Activated CD8-positive, alpha-beta memory T cell treated with anti-CD3 and anti-CD28 coated beads, Interleukin-2, amount 50 U/mL, for 48 hours (primary cell): ENCODE measurements at places on chromosomes 3 and 15.
A peak's percentile ranks its signal among the peaks of the same experiment; 100 is the strongest.

DNA sequence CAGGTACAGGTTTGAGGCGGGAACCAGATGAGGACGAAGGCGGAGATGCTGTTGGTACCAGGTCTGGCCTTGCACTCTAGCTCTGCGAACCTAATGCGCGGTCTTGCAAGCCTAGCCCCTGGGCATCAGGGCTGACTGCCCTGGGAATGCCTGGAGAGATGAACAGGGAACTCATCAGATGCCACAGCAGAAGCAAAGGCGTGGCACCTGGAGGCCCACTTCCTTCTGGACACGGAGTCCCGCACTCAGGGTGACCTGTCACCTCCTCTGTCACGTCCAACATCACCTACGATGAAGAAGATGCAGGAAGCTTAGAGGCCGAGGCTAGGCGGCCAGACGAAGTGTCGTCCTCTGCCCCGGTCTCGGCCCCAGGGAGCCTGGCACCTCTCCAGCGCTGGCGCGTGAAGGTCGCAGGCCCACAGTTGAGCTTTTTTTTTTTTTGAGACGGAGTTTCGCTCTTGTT is 9.4 kb downstream of the RPLP1 start:
- no peak for DNase-seq

DNA sequence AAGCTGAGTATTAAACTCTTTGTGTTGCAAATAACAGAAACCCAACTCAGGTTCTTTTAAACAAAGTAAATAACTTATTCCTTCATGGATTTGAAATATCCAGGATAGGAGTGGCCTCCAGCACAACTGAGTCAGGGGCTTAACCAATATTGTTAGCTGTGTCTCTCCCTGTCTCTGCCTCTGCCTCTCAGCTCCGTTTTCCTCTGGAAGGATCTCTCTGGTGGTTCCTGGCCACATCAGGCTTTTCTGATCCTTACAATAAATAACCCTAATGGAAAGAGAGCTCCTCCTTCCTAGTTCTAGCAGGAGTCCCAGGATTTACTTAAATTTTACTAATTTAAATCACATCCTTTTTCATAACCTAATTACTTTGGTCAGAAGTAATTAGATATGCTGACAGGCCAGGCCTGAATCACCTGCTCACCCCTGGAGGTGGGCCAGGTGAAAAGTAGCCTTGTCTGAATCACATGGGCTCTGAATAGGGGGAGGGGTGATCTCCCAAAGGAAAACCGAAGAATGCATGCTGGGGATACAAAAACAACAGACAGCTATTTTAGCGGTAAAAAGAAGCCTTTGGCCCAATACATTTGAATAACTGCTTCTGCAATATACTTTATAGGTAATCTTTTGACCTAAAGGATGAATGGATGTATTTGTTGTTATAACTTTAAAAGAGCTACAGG is 75.4 kb downstream of the REC114 start:
- no peak for DNase-seq

GRCh38 chr3:41102053-41102556 is 97.2 kb upstream of the CTNNB1 start:
- no peak for DNase-seq

DNA sequence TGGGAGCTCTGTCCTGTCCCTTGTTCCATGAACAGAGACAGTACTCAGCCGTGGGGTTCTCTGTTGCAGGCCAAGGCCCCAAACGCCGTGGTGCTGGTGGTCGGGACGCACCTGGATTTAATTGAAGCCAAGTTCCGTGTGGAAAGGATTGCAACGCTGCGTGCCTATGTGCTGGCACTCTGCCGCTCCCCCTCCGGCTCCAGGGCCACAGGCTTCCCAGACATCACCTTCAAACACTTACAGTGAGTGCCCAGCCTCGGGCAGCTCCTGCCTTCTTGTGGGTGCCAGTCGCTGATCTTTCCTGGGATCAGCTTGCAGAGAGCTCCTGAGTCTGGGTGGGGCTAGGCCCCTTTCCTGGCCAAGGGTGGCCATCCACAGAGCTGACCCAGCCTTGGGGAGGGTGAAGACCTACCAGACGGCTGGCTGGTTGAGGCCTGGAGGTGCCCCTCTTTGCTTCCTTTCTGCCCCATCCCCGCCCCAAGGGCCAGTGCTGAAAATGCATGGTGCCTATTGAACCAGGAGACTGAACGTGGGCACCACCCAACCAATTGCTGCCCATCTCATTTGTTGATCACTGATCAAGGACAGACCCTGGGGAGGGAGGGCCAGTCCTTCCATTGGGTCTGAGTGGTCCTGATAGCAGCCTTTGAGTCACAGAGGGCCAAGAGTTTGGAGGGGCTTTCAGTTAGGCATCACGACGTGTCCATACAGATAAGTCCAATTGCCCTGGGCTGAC is 106.9 kb downstream of the LRRK1 start:
- DNase-seq = peak; percentile 36

DNA sequence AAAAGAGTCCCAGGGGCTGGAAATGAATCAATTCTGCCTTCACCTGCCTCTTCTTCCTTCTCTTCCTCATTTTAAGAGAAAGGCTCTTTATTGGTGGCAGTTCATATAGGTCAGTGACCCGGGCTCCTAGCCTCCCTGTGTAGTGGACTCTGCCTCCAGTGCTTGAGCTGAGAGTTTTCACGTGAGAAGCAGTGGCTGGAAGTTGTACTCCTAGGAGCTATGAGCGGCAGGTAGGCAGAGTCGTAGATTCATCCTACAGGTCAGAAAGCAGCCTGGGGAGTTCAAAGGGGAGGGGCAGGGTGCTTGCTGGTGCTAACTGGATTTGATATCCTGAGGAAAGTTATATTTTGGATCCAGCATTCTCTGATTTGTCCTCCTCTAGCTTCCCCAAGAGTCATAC is 101.1 kb downstream of the RPLP1 start:
- DNase-seq = no peak

GRCh38 chr3:63937661-63938651 is 25.8 kb upstream of the SCAANT1 start:
- no peak for DNase-seq

DNA sequence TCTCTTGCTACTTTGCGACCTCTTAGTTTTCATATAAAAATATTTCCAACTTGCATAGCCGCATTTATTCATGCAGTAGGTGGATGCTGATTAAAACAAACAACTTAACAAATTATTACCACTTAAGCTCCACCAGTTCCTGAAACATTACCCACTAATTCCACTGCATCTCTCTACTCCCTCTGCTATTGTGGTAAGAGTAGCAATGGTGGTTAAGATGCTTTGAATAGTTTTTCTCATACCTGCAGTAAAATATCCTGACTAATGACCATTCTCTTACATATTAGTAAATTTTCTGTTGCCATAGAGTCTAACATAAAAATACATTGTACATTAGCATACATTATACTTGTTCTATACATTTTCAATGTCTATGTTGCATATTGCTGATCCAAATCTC is 397.6 kb upstream of the PLSCR5 start:
- no peak for DNase-seq

DNA sequence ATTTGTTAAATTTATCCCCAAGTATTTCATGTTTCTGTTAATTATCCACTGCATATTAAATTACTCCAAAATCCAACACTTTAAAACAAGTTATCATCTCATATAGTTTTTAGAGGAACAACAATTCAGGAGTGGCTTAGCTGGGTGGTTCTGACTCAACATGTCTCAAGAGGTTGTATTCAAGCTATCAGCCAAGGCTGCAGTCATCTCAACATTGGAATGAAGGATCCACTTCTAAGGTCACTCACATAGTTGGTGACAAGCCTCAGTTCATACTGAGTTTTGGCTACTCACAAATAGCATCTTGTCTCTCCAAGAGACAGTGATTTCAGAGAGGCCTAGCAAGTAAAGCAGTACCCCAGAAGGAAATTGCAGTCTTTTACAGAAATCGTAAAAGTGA is 134.7 kb downstream of the NR2E3 start:
- no peak for DNase-seq

GRCh38 chr3:151879679-151880415 is 6.4 kb downstream of the SUCNR1 start:
- DNase-seq = no peak

DNA sequence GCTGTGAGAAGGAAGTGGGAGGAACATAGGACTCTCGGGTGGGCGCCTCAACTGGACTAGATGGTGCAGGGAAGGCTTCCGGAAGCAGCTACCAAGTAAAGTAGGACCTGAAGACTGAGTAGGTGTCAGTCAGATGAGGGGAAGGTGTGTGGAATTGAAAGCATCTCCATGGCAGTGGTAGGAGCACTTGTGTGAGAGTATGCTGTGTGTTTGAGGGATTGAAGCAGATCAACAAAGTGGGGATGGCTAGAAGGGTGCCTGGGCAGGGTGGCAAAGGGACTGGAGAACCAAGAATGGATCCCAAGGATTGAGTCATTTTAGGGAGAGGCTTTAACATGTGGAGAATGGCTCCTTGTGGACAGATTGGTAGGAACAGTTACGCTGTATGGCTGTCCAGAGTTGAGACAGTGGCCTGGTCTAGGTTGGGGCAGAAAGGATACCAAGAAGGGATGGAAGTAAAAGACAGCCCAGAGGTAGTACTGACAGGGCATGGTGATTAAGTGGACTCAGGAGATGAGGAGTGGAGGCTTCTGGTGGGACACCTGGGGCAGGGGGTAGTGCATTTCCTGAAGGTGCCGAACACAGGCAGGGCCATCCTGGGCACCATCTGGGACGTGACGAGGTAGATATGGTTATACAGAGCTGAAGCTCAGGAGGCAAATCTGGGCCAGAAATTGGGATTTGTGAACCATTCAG is 1.5 kb downstream of the UQCC5 start:
- DNase-seq = peak; percentile 44

GRCh38 chr3:13871791-13872190 is 8.1 kb downstream of the WNT7A start:
- no peak for DNase-seq

- DNase-seq = no peak
Measured at GRCh38 chr3:182983876-182984275, 3.5 kb upstream of the DCUN1D1 start.

GRCh38 chr15:38905632-38906031 is 341.0 kb upstream of the RASGRP1 start:
- no peak for DNase-seq

DNA sequence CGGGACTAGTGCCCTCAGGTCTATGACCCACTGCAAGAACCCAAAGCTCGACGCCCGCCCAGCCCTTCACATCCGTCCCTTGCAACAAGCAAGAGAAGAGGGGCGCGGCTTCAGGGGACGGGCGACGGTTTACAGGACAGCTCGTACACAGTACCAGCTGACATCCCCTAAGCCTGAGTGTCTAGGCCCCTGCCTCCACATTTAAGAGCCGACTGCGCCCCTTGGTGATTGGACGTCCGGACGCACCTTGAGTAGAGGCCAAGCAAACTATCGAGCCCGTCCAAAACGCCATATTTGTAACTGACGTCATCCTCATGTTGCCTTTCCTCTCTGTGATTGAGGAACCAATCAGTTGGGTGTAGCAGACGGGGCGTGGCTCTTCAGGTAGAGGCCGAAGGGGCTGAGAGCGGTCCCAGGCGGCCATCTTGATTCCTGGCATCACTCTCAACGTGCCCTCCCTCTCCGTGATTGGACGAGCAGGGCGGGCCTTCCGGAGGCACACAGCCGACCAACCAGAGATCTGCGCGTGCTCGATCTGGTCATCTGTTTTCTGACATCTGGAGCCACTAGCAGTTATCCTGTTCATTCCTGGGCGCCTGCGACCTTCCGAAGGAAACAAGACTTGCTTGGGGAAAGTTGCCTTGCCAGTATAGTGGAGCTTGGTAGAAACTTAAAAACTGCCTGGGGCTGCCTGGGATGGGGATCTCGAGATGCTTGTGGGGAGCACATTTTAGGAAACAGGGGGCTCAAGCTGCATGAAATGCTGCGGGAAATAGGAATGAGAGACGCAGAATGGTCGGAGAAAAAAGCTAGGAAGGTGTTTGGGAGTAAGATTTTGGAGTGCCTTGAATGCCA is 4.0 kb upstream of the RPL14 start:
- peak; percentile 92 for DNase-seq

- DNase-seq = no peak
Measured at GRCh38 chr3:56693750-56694149, 10.7 kb upstream of the TASOR start.

- no peak for DNase-seq
Measured at GRCh38 chr15:71333839-71334238, 218.6 kb downstream of the THSD4 start.

GRCh38 chr3:129648391-129648790 is 41.9 kb upstream of the PLXND1 start:
- no peak for DNase-seq

GRCh38 chr3:44721231-44722102 is 8.0 kb upstream of the ZNF501 start:
- no peak for DNase-seq

- no peak for DNase-seq
Measured at GRCh38 chr3:35832140-35832571, 192.8 kb downstream of the ARPP21 start.

- peak; percentile 70 for DNase-seq
Measured at GRCh38 chr3:46848271-46849044, 14.8 kb downstream of the MYL3 start.

DNA sequence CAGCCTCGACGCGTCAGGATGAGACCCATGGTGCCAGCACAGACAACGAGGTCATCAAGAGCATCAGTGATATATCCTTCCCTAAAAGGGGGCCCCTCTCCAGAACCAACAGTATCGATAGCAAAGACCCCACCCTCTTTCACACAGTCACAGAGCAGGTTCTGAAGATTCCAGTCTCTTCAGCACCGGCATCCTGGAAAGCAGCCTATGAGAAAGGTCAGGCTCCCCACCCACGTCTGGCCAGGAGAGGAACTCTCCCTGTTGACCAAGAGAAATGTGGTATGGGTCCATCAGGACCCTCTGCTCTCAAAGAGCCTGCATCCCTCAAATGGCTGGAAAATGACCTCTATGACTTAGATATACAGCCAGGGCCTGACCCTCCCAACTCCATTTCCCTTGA is 11.6 kb downstream of the ANKRD34C start:
- DNase-seq = no peak

DNA sequence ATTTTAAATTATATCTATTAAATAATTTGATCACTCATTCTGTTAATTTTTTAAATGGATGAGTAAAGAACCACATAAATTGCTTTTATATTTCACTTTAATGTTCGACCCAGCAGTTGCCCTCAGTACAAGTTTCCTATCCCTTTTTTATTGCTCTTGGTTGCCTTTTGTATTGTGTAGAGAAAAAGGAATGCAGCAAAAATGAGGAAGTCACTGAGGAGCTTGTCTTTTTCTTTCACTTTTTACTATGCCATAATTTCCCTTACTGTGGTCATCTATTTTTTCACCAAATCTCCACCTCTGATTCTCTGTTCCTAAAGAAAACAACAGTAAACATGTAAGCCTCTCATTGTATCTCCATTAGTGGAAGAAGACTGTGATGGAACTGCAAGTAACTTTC is 122.7 kb downstream of the B3GALNT1 start:
- no peak for DNase-seq
